ENCODE measurements at places on chromosomes 2 and 18. TPM values are rescaled to one million over a fixed set of nuclear protein-coding genes. Genes with fewer than 3 reads are reported as not detected.

LOXHD1 gene
- total RNA-seq: not detected

DNA sequence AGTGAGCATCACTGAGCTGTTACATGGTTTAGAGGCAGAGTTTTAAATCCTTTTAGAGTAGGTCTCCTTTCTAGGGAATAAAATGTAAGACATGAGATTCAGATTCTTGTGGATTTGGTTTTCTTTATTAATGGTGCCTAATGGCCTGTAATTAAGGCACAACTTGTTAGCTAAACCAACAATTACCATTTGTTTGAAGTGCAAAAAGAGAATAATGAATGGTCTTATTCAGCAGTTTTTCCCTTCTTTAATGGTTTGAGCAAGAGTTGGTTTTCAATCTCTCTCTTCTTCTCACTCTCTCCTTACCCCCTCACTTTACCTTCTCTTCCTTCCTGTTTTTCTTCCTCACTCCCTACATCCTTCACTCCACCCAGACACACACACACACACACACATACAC, 312.2 kb upstream of the TRIB2 start:
- DNase-seq: no peak

DNA sequence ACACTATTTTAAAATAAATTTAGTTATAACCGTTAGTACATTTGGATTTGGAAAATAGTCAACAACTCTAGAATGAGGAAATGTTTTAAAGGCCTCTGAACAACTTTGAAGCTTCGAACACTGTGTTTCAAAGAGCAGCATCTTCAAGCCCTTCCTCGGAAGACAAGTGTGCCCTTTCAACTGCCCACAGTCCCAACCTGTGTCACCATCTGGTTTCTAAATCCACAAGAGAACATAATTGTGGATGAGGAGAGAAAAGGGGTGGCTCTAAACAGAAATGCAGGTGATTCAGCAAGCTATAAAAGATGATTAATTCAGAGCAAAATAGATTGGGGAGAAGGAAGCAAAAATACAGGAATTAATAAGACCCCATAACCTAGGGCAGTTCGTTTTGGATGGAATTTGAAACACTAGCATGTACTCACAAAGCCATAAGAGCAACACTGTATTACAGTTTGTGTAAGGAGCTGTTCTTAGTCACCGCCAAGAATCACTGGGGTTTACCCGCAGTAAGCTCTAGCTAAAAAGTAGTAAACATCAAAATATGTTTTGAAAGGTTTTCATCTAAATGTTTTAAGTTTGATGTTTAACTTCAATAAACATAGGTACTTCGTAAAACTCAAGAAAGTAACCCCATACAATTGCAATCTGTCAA, 160.7 kb downstream of the EIPR1 start:
- no peak for DNase-seq

DNA sequence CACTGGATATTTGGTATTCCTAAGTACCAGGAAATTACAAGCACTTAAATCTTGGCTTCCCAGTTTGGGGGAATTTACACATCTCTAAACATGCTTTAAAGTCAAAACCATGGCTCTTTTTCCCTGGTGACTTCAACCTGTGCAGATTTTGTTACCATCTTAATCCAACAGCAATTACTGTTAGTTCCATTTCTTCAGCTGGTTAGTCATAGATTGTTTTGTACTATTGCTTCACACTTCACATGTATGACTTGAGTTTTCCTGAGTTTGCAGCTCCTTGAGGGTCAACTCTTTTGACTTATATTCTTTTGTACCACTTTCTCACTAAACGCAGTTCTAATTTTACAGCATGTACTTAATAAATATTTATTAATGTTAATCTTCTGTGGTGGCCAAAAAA, 203.4 kb upstream of the RND3 start:
- peak; percentile 24 for DNase-seq

DNA sequence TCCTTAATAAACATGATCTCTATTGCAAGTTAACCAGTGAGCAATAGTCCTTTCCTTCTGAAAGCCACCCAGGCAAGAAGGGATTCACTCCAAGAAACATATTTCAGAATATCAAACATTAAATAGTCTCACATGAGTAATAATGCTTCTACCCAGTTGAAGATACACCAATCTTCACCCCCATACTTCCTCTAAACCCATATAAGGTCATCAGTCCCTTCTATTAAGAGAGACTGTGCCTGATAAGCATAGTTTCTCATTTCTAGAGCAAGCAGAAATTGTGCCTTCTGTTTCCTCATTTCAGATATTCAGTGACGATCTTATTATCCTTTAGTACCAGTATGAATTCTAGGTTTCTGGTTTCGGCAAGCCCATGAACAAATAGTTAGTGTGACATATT, 64.6 kb downstream of the DSEL start:
- DNase-seq: no peak
